ENCODE measurements at places on chromosomes 3 and 15.

DNA sequence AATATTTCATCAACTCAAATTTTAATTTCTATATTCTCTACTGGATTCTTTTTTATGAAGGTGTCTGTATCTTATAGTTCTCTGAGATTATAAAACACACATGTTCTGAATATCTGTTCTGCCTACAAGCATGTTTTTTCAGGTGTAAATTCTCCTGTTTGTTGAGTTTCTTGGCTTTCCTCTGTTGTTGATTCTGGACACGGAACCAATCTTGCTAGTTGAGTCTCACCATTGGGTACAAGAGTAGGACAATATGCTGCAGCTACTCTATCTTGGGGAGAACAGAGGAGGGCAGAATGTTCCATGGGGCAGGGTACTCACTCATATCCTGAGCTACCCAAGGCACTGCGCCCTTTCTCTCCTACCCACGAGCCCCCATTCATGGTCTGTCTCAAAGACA, 104.9 kb downstream of the GREM1 start:
- DNase-seq: no peak

GRCh38 chr3:37221407-37221806, 47.0 kb upstream of the LRRFIP2 start:
- DNase-seq: no peak

GRCh38 chr15:77346245-77347036, 73.5 kb downstream of the PEAK1 start:
- DNase-seq: no peak

DNA sequence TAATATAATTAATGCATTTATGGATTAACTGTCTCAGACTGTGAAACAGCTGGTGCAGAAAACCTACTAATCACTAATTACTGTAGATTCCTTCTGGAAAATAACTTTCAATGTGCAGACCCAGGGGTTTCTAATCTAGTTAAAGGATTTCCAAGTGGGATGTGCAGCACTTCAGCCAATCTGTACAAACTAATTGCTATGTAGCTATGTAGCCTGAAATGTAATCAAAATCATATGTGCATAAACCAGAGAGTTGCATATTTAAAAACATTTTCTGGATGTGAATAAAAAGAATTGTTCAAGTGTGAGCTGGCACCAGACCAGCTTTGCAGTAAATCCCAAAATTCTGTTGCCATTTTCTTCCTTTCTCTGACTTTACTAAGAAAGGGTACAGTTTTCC, 127.5 kb upstream of the CD96 start:
- no peak for DNase-seq

GRCh38 chr15:71666763-71667620, 143.4 kb upstream of the NR2E3 start:
- DNase-seq: no peak

DNA sequence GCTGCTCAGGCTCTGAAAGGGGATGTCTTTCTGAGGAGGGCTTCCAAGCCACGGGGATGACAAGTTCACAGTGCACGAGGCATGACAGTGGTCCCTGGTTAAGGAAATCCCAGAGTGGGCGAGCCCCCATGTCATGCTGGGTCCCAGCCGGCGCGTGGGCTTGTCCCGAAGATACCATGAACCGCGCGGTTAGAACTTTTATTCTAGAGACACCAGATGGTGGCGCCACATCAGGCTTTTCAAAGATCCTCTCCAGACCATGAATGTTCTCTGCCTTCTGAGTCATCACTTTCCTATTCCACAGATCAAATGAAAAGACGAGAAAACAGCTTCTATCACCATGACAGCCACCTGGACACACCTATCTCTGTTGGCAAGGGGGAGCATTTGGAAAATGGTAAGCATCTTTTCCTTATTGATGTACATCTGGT, 227.8 kb upstream of the LYSMD4 start:
- peak; percentile 40 for DNase-seq

DNA sequence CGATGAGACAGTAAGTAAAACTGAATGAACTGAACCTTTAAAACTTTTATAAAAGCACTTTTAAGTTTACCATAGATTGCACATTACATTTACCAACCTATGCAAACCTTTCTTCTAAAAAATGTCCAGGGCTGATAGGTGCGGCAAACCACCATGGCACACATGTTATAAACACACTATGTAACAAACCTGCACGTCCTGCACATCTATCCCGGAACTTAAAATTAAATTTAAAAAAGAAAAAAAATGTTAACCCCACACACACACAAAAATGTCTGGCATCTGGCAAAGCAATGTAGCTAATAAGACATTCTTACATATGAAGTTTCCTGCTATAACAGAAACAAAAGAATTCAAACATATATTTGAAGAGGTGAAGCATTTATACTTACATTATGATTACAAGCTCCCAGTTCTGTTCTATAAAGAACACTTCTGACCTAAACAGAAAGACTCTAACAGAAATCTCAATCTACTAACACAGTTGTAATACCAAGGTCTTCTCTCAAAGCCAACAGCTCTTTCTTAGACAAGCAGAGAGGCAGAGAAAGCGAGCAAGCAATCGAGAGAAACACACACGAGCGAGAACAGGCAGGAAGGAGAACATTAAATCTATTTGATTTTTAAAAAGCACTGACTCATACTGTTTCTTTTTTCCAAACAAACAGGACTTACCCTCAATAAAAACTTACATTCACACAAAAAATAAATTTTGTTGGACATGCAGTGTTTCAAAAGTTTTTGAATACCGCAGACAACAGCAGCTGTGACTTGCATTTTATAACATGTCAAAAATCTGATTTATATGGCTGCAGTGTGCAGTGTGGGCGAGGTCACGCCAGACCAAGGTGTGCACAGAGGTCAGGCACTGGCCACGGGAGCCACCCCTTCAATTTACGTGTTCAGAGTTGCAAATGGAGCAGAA, at the start of gene NRG4:
NRG4 (minus strand) TSS at position 798 of the 925 bp plus-strand sequence. CDS start 1,194 bp downstream, outside the sequence.
- DNase-seq: no peak

GRCh38 chr3:116124166-116124565, 321.1 kb downstream of the LSAMP start:
- DNase-seq: no peak

DNA sequence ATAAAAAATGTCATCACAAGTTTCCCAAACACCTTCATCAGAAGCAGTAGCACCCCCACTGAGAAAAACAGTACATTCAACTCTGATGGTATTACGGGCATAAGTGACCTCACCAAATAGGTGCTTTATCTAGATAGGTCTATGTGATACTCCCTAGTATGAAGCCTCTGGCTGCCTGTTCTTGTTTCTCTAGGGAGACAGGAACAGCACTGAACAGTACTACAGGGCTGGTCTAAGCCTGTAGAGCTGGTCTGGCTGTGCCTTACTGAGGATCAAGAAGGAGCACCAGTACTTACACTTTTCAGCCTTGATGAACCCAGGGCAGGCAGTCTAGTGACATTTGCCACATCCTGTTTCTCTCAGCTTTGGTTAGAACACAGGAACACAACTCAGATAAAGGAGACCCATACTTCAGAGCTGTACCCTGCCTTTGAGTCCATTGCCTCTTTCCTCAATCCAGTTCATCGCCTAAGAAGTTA, 35.9 kb downstream of the OXNAD1 start:
- peak; percentile 81 for DNase-seq

DNA sequence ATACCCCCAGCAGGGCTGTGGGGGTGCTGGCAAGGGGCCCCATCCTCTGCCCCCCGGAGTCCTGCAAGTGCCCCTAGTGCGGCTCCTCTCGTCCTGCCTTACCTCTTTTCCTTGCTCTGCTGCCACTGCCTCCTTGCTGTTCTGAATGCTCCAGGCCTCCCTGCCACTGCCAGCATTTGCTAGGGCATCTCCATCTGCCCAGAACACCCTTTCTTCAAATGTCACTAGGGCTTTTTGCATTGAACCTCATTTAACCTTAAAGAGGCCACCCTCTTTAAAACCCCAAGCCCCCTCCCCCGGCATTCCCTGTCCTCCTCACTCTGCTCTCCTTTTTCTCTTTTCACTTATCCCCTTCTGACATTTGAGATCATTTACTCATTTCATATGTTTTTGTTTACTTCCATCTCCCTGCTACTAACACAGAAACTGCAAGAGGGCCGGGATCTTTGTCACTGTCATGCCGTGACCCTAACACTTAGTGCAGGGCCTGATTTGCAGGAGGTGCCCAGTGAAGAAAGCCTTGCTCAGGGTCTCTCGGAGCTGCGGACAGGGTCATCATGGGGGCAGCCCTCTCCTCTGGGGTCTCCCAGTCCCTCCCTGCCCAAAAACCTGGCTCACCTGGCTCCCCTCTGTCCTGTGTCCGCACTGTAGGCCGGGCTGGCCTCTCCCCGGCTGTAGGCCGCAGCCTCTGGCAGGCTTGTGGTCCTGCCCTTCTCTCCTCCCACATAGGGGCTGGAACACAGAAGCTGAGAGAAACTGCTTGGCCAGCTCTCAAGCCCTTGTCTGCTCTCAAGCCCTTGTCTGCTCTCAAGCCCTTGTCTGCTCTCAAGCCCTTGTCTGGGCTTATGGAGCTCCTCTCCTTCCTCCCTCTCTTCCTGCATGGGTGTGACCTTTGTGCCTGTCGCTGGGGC, at the start of gene ACOX2:
ACOX2 (minus strand) TSS at position 690 of the 911 bp plus-strand sequence. CDS start 2,084 bp downstream, outside the sequence.
- DNase-seq: no peak

DNA sequence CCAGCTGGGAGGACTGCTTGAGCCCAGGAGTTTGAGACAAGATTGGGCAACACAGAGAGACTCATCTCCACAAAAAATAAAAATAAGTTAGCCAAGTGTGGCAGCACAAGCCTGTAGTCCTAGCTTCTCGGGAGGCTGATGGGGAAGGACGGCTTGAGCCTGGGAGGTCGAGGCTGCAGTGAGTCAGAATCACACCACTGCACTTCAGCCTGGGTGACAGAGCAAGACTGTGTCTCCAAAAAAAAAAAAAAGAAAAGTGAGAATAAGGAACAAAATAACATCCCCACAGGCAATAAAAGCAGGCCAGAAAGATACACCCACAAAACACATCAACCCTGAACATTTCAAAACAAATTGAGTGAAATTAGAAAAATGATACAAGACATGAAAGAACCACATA, 48.7 kb upstream of the OCA2 start:
- DNase-seq: no peak

DNA sequence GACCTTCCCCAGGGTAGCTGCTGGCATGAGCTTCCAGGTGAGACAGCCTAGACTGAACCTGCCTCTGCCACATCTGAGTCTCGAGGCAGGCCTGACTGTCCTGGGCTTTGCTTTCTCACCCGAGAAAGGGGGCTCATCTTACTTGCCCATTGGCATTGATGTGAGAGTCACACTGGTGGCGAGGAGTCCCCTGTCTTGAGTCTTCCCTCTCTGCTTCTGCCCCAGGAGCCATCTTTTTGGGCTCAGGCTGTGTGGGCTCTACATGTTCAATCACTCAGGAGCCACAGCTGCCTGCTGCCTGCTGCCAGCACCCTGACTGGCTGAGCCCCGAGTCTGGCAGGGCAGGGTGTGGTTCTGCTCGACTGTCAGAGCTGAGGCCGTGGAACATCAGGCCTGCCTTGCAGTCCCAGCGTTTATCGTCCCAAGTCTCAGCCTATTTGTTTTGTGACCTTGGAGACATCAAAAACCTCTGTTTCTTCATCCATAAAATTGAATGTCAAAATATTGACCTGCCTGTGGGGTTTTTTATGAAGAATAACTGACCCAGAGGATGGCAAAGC, 132.5 kb downstream of the DNAJB8 start:
- no peak for DNase-seq

- peak; percentile 54 for DNase-seq
Observed at GRCh38 chr3:58052373-58053273, 44.4 kb downstream of the FLNB start.

DNA sequence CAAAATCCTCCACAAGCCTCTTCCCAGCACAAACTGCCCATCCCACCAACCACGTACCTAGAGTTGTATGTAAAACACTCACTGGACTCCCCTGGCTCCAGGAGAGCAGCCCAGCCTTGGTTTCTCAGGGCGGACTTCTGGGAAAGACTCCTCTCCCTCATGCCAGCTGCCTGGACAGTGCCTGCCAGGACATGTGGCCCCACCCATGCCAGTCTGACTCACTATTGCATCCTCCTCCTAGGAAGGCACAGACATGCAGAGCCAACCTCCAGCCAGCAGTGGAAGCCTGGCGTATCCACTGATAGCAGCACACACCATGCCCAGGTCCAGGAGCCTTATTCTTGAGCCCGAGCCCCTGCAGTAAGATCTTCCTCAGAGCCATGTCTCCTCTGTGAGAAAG, 8.6 kb downstream of the PKM start:
- DNase-seq: no peak

DNA sequence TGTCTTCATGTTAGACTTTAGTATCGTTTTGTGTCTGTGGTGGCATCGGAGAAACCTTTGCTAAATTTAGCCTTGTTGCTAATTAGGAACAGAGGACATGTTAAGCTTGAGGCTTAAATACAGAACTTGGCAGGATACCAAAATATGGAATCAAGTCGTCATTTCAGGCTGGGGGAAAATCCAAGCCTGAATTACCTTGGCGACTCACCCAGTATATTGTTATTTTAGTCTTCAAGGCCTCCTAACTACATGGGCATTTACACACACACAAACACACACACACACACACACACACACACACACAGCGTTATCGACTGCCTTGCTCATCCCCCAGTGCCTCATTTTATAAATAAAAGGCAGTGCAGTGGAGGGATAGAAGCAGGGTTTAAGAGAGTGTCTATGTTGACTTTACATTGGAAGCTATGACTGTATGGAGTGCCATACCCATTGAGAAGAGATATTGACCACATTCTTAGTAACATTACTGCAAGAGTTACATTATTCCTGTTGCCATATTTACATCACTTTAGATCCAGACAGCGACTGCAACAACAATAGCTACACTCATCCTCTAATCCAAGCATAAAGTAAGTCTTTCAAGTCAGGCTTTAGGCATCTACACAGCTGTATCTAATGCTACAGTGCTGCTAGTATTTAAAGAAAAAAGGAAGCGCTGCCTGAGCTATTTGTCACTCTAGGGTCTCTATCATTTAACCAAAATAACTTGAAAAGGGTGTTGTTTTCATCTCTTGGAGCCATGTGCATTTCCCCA, 210.8 kb upstream of the SEMA6D start:
- DNase-seq: no peak

DNA sequence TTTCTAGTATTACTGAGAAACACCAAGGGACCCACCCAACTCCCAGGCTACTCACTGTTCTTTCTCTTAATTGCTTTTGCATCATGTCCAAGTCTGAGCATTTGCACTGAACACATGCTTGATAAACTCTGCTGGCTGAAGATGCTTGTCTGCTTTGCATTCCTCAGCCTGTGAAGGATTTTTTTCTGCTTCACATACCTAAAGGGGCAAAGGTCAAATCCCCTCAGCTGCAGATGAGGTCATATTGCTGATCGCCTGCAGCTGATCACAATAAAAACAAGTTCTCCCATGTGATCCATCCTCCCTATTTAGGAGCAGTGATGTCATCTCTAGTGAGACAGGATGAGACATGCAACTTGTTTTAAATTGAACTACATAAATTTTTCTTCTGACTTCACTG, 84.6 kb upstream of the DCBLD2 start:
- DNase-seq: no peak

DNA sequence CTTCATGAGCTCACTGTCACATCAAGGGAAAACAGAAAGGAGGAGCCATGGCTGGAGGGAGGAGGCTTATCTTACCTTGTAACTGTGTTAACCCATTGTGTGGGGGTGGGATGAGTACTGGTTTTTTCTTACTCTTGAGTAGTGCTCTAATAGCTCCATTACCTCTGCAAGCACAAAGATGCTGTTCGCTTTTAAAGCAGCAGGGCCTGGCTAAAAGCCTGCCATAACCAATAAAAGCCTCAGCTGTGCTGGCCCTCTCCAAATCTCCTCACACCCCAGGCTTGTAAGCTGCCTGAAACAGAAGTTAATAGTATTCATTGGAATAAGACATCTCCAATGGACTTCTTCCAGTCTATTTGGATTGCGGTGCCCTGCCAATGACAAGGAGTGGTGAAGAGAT, 544.1 kb downstream of the TUSC7 start:
- DNase-seq: no peak

GRCh38 chr3:12470111-12470510, 14.2 kb upstream of the TSEN2 start:
- no peak for DNase-seq

- no peak for DNase-seq
Observed at GRCh38 chr3:55525436-55525835, 38.3 kb upstream of the WNT5A start.
